ENCODE measurements at places on chromosomes 4 and X. TPM values are rescaled to one million over a fixed set of nuclear protein-coding genes. Genes with fewer than 3 reads are reported as not detected.

DNA sequence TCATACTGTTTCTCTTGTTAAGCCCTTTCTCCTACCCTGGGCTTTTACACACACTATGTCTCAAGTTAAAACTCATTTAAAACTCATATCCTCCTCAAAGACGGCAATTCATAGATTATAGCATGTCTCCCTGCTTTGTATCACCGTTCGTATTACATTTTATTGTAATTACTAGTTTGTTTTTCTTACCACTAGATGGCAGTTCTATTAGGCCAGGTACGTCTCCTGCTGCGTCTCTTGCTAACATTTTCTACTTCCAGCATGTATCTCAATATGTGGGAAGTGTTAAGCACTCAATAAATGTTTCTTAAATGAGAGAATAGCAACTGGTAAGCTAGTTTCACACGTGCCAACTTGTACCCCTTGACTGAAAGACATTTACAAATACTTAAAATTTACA, 450.3 kb upstream of the PCDH7 start:
- H3K27ac ChIP-seq = no peak overlapping the region
- H3K4me1 ChIP-seq = no peaks in the 10 kb centered on the region
- no peaks in the 10 kb centered on the region for H3K27me3 ChIP-seq
- DNase-seq = no peak

GRCh38 chr4:121462660-121463261, 81.9 kb upstream of the QRFPR start:
- peak; percentile 55 for DNase-seq
- no peaks in the 10 kb centered on the region for H3K4me1 ChIP-seq
- no peaks in the 10 kb centered on the region for H3K27me3 ChIP-seq
- H3K27ac ChIP-seq = no peak overlapping the region
- H3K4me3 ChIP-seq = no peak overlapping the region

GRCh38 chrX:85303544-85303943, 59.8 kb downstream of the ZNF711 start:
- H3K27me3 ChIP-seq = no peaks in the 10 kb centered on the region
- H3K4me1 ChIP-seq = no peaks in the 10 kb centered on the region
- no peak overlapping the region for H3K4me3 ChIP-seq
- DNase-seq = no peak
- H3K36me3 ChIP-seq = no peaks in the 10 kb centered on the region
- H3K27ac ChIP-seq = no peak overlapping the region

DNA sequence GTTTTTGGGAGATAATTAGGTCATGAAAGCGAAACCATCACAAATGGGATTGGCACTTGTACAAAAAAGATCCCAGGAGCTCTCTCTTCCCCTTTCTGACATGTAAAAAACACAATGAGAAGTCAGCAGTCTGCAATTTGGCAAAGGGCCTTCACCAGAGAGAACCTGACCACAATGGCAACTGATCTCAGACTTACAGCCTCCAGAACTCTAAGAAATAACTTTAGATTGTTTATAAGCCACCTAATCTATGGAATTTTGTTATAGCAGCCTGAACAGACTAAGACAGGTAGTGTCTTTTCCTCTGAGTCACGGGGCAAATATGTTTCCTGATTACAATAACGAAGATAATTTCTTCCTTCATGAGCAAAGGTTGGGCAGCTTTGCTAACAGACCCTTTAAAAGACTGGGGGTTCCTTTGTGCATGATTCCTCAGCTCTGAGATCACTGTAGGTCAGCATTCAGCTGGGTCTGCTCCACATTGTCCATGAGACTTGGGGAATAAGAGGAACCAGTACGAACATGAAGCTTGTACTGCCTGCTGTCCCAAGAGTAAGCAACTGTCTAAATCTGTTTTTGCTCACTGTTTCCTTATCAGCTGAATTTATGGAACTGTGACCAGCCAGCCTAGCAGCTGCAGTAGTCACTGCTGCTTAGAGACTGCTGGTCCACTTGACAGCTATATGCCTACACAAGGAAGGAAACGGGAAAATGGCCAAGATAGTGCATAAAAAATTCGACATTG, 191.6 kb downstream of the ANAPC10 start:
- H3K27me3 ChIP-seq = no peaks in the 10 kb centered on the region
- no peaks in the 10 kb centered on the region for H3K36me3 ChIP-seq
- no peak for DNase-seq
- H3K4me3 ChIP-seq = no peak overlapping the region
- H3K27ac ChIP-seq = no peak overlapping the region

DNA sequence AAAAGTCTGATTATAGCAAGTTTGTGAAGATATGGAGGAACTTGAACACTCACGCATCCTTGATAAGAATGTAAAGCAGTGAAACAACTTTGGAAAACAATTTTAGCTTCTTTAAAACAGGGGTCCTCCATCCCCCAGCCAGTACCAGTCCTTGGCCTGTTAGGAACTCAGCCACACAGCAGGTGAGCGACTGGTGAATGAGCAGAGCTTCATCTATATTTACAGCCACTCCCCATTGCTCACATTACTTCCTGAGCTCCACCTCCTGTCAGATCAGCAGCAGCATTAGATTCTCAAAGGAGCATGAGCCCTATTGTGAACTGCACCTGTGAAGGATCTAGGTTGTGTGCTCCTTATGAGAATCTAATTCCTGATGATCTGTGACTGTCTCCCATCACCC, 530.3 kb upstream of the PRKX start:
- no peaks in the 10 kb centered on the region for H3K27me3 ChIP-seq
- DNase-seq = no peak
- H3K36me3 ChIP-seq = no peaks in the 10 kb centered on the region
- H3K4me3 ChIP-seq = no peak overlapping the region
- H3K27ac ChIP-seq = no peak overlapping the region

DNA sequence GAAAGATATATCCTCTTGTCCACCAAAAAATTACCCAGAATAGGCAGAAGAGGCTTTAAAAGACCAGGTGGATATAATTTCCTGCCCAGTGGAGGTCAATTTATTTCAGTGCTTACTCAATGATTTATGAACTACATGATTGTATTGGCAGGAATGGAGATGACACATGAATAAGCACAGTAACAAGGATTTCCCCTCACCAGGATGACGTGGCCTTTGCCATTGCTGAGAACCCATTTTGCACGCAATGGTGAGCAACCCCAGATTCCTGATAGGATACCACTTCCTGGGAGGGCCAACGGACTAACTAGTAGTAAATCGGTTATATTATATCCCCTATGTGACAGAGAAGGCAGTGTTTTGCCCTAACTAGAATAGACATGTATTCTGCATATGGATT, 11.6 kb upstream of the TTC29 start:
- DNase-seq = no peak
- no peaks in the 10 kb centered on the region for H3K36me3 ChIP-seq
- H3K27me3 ChIP-seq = no peaks in the 10 kb centered on the region
- H3K27ac ChIP-seq = no peak overlapping the region
- H3K4me3 ChIP-seq = no peak overlapping the region

- H3K36me3 ChIP-seq = no peaks in the 10 kb centered on the region
- no peak overlapping the region for H3K4me3 ChIP-seq
- no peak for DNase-seq
- H3K27ac ChIP-seq = no peak overlapping the region
Observed at GRCh38 chr4:146791439-146791838, 152.7 kb downstream of the POU4F2 start.

DNA sequence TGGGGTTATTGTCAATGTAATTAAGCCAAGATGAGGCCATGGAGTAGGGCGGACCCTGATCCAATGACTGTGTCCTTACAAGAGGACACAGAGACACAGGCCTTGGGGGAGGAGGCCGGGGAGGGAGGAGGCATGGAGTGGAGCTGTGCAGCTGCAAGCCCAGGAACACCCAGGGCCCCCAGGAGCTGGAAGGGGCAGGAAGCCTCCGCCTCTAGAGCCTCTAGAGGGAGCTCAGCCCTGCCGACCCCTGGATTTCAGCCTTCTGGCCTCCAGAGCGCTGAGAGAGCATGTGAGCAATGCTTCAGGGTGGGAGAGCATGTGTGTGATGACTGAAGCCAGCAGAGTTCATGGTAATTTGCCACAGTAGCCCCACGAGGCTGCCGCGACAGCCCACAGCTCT, 234.6 kb downstream of the AFAP1 start:
- peak; percentile 16 for DNase-seq
- H3K4me3 ChIP-seq = no peak overlapping the region
- H3K27ac ChIP-seq = no peak overlapping the region
- H3K36me3 ChIP-seq = no peaks in the 10 kb centered on the region
- H3K4me1 ChIP-seq = peaks cover 3% of the 10 kb centered on the region

GRCh38 chrX:43882294-43882681, at the start of gene MAOB:
Gene MAOB (minus strand): TSS chrX:43882450. CDS start chrX:43882299, 151 bp downstream.
- H3K4me1 ChIP-seq = no peaks in the 10 kb centered on the region
- no peaks in the 10 kb centered on the region for H3K27me3 ChIP-seq
- no peak within 1 kb of the TSS for H3K27ac ChIP-seq
- no peak within 1 kb of the TSS for H3K4me3 ChIP-seq
- no peaks in the 10 kb centered on the region for H3K36me3 ChIP-seq

DNA sequence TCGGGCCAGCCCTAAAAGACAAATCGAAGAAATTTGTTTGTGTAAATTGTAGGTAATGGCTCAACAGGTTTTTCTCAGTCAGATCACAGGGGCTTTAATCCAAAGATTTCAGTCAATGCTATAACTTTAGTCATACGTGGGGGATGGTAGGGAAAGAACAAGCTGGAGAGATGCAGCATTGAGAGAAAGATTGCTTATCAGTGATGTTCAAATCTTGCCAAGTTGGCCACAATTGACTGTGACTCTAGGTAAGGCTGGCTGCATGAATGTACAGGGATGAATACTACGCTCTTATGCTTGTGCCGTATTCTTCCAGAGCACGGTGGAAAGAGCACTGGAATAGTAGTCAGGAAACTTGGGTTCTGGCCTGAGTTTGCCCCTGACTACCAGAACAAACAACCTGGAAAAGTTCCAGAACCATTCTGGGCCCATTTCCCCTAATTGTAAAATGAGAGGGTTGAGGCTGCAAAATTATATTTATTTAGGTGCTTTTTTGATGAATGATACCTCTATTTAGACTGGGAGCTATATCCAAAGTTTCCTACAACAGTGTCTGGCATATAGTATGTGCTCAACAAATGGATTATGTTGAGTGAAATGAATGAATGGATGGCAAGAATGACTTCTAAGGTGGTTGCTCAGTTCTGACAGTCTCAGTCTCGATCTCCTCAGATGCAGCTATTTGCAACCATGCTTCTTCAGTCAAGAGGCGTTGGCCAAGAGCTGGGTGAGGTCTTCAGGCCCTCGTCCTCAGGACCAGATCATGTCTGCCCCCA, 44.4 kb downstream of the TSC22D3 start:
- peak overlapping the region; percentile 83 for H3K27ac ChIP-seq
- no peak overlapping the region for H3K4me3 ChIP-seq
- peaks cover 80% of the 10 kb centered on the region for H3K4me1 ChIP-seq
- no peaks in the 10 kb centered on the region for H3K27me3 ChIP-seq

DNA sequence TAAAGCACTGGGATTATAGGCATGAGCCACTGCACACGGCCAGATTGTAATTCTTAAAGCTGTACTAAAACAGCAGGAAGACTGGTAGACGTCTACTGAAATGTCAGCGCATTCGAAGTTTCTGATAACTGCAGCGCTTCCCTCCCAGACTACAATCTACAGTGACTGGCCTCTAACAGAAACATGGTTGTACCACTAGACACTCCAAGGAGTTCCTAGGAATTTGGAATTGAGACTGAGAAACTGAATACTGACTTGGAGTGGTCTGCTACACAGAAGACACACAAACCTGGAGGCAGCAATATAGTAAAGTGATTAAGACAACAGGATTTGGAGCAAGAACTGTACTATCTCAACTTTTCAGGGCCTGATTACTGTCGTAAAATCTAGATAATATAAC, 937 bp downstream of the HELQ start:
- no peaks in the 10 kb centered on the region for H3K27me3 ChIP-seq
- peaks cover 9% of the 10 kb centered on the region for H3K36me3 ChIP-seq
- peaks cover 20% of the 10 kb centered on the region for H3K4me1 ChIP-seq
- DNase-seq = no peak

- no peaks in the 10 kb centered on the region for H3K27me3 ChIP-seq
- DNase-seq = no peak
- no peak overlapping the region for H3K4me3 ChIP-seq
- no peak overlapping the region for H3K27ac ChIP-seq
Observed at GRCh38 chr4:1812720-1813119, 19.6 kb downstream of the FGFR3 start.

GRCh38 chr4:176187624-176188023, 7.8 kb downstream of the SPATA4 start:
- H3K4me3 ChIP-seq = no peak overlapping the region
- H3K4me1 ChIP-seq = peaks cover 3% of the 10 kb centered on the region
- no peak overlapping the region for H3K27ac ChIP-seq

DNA sequence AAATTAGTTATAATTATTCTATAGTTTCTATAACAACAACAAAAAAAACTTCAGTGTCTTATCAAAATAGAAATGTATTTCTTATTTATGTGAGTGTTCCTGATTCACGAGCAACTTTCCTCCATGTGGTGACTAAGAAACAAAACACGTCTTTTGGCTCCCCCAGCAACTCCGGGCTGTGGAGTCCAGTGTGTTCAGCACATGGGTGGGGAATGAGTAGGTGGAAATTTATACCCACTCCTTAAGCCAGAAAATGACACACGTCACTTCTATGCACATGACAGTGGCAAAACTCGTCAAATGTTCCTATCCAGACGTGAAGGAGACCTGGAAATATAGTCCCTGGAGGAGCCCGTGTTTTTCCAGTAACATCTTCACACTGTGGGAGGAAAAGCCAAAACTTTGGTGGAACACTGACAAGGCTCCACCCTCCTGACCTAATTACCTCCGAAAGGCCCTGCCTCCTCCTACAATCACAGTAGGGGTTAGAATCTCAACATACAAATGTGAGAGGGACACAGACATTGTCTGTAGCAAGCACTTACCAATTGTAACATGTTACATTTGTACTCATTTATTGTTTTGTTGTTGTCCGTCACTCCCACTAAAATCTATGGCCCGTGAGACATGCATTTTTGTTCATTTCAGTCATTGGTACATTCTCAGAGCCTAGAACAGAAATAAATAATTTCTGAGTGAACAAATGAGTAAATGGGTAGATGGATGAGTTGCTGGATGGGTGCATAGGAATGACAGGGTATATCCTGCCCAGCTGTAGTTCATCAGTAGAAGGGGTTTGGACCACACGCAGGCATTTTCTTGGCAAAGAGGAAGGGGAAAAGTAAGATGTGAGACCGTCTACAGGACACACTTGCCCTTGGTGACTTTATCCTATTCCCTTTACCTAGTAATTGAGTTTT, 605.8 kb upstream of the TENM3 start:
- H3K36me3 ChIP-seq = no peaks in the 10 kb centered on the region
- DNase-seq = no peak
- H3K27ac ChIP-seq = no peak overlapping the region
- no peak overlapping the region for H3K4me3 ChIP-seq
- no peaks in the 10 kb centered on the region for H3K4me1 ChIP-seq

ELOVL6 gene
- 2.8 TPM for total RNA-seq

RADX gene
- 13.7 TPM for total RNA-seq

ARFIP1 gene
- 39.4 TPM for total RNA-seq

FOXO4 gene
- total RNA-seq = 16.3 TPM
